ENCODE measurements at places on chromosomes 7 and 10.

DNA sequence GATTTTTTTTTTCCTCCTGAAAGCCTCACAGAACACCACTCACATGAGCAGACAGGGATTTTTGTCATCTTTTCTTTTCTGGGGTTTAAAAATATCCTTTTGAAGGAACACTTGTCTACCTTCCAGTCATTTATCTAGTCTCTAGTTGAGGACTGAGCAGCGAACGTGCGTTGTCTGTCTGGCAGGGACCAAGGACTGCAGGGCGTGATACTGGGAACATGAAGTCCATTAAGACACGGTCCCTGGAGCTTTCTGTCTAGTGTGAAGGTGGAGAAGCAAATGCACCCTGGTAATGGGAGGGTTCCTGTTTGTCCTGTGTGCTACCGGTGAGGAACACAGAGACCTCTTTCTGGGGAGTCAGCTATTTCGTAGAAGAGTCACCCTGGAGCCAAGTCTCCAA is 207.4 kb downstream of the TMEM178B start:
- no peak for DNase-seq

DNA sequence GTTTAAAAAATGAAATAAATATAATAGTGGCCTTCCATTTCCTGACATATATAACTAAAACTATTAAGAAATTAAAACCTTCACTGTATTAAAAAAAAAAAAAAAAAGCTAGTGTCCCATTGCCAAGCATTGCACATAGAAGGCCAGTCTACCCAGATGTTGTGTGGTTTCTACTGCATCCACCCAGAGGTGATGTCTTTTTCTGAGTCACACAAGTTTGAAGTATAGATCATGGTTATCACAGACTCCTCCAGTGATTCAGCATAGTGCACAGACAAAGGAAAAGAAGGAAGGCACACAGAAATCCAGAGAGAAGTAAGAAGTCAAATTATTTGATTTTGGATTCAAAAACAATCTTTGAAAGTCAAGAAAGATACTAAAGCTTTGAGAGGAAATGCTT is 429.0 kb downstream of the ETV1 start:
- no peak for DNase-seq

- no peak for DNase-seq
Measured at GRCh38 chr7:6015917-6016652, 7.0 kb downstream of the AIMP2 start.

DNA sequence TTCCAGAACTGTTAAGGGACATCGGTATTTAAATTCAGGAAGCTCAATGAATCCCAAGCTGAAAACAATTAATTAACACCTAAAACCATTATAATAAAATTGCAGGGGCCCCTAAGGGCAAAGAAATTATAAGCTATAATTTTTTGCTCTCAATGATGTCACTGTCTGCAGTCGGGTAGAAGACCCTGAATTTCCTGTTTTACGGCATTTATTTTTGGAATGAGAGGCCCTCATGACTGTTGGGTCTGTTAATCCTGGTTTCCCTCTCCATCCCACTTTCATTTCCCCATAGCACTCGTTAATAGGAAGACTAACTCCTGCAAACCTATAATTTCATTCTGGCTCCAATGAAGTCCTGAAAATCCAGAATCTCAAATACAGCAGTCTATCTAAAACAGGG is 25.8 kb upstream of the GPR37 start:
- no peak for DNase-seq

DNA sequence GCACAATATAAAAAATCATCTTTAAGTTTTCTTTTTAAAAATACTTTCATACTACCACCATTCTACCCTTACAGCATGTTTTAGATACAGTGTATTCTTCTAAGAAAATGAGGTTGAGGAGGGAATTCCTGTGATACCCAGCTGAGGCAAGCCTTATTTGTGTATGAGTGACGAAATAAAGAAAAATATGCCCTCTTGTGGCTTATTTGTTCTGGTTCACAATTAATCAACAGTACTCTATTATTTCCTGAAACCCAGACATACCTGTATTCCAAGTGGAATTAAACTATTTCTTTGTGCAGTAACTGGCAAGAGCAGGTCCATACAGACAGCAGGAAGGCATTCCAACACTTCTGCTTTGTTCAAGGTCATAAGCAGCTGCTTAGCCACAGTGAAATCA is 4.5 kb upstream of the SEMA3D start:
- no peak for DNase-seq

DNA sequence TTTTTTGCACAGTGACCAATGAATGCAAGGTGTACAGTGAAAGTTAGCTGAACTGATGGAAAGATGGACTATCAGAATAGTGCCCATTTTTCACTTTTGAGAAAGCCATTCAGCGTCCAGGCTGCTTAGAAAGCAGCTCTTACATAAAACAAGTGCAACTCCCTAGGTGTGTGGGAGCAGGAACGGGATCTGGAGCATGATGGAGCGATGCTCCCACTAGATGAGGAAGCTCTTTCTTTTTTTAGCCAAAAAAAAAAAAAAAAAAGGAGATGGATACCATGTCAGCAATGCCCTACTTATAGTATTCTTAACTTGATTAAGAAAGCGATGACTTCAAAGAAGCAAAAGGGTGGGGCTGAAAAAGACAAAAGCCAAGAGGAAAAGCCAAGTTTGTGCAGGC is 925.5 kb downstream of the GATA3 start:
- no peak for DNase-seq

GRCh38 chr7:77651575-77652162 is 44.6 kb upstream of the RSBN1L start:
- no peak for DNase-seq

DNA sequence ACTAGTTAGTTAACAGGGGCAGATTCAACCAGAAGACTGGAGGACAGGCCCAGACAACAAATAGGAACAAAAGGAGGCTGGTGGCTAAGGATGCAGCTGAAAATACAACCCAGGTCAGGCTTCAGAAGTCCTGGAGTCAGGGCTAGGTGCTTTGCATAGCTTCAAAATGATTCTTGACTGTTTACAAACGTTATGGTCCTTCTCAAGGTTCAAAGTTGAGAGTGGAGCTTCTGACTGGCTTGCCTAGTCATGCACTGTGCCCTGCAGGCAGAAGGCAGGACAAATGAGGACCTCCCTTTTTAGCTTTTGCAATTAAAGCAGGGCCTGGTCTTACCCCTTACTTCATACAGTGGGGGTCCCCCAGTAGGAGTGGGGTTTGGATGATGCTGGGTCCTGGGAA is 4.4 kb upstream of the CDH23 start:
- no peak for DNase-seq

DNA sequence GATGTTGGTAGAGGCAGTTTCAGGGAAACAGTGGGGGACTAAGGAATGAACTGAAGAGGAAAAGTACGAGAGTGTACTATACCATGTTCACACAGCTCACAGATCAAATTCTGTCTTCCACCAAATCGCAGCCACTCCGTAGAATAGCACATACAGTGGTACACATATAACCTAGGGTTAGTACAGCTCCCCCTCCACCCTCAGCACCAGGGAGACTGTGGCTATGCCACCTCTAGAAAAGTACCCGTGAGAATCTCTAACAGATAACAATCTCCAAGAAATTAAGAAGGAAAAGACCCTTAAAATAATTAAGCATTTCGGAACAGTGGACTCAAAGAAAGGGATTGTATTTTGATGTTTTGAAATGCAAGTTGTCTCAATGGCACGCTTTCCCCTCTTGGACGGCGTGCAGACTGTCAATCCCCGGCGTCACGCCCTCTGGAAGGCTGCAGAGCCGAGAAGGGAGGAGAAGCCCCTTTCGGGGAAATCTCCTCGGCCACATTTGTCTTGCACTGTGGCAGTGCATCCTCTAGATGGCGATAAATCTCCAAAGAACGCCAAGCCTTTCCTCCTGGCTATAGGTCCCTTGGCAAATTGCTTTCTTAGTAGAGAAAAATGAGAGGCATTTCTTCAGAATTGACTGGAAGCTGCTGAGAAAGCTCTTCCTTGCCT is 345.0 kb downstream of the REEP3 start:
- no peak for DNase-seq

DNA sequence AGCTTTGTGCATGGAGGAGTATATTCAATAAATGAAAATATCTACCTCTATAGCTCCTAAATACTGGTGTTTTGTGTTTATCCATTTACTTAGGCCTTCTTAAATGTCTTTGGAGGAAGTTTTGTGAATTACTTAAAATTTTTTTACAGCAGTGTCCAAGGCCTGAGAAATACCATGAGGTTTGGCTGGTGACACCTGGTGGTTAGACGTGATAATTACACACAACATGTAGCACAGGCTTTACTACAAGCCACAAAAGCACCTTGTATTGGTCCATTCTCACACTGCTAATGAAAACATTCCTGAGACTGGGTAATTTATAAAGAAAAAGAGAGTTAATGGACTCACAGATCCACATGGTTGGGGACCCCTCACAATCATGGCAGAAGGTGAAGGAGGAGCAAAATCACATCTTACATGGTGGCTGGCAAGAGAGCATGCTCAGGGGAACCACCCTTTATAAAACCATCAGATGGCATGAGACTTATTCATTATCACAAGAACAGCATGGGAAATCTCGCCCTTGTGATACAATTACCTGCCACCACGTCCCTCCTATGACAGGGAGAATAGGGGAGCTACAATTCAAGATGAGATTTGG is 20.6 kb downstream of the HYAL4 start:
- DNase-seq: no peak

GRCh38 chr7:29881724-29882123 is 75.4 kb downstream of the WIPF3 start:
- no peak for DNase-seq

DNA sequence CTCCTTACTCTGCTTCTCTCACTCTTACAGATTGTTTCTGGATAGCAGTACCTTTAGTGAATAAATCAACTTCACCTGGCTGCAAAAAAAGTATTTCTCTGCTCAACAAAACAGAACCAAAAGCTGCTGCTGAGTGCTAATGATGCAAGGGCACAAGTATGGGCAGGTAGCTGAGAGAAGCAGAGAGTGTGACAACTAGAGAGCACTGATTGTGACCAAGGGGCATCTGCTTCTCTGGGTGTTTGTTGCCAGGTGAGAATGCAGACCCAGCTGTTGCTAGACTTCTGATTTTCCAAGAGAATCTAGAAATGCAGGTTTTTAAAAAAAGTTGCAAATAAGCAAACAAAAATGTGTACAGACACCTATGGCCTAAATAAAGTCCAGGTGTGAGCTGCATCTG is 25.3 kb upstream of the PPIF start:
- no peak for DNase-seq

- DNase-seq: no peak
Measured at GRCh38 chr7:71112436-71112835, 19.5 kb upstream of the GALNT17 start.

GRCh38 chr7:99030951-99031350 is 113.0 kb downstream of the SMURF1 start:
- DNase-seq: no peak

GRCh38 chr7:19869979-19870378 is 96.6 kb upstream of the TMEM196 start:
- DNase-seq: no peak

DNA sequence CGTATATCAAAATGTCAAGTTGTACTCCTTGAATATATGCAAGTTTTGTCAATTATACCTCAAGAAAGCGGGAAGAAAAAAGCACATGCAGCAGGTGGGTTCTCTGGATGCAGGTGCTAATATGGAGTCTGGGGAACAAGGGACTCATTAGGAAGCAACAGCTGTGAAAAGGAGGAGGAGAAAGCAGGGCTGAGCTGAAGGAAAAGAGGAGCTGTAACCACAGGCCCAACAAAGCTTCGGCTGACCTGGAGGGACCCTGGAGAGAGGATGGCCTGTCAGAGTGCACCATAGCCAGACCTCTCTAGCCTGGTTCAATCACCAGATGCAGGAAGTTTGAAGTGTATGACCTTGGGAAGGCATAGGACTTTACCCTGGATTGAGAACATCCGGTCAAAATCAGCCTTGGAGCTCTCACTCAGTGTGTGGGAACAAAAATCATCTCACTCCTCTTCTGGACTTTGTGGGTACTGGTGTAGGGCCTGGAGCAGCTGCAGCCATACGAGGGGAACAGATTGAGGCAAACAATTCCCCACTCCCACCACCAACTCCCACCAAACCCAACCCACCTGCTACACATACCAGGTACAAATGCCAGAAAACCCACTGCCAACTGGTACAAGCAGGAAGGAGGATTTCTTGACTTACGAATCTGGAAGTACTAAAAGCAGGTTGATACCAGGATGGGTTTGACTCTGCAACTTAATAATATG is 36.7 kb downstream of the NPTX2 start:
- DNase-seq: no peak

DNA sequence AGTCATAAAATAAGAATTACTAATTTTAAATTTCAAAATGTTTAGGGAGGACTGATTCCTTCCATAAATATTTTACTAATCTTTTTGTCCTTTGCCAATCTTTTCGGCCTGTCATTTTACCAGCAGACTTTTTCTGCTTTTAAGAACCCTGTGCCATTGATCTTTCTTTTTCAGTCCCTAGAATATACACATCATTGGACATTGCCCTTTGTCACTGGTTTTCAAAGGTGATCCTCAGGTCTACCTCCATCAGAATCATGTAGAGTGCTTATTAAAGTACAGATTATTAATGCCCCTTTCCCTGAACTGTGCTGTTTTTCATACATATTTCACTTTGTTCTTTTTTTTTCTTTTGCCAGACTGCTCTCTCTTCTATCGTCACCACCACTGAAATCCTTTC is 43.8 kb downstream of the SHOC2 start:
- no peak for DNase-seq

DNA sequence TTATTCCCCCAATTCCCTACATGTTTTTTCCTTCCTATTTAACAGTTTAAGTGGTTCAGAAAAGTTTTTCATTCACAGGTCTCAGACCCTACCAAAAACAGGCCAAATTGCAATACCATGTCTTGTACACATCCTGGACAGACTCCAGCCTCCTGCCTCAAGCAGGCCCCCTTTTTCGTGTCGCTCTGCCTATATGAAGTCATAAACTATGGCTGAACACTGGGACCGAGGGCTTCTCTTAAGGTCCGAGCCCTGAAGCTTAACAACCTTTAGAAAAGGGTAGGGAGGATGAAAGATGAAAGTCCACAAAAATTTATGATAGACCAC is 1.4 kb downstream of the FBXW4 start:
- peak; percentile 29 for DNase-seq

DNA sequence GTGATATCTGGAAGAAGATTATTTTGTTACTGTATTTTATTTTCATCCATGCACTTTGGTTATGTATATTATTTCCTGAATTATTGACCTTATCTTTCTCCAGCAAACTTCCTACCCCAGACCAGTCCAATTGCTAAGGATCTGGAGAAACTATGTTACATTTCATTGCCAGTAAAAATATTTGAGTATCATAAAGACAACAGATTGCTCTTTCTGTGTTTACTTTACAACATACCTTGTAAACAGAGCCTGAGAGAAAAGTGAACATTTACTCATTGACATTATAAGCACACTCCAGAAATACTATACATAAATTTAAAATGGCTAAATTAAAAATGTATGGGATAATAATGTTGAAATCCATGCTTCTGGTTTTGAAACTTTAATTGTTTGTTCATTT is 186.2 kb upstream of the FAM3C start:
- no peak for DNase-seq
